ENCODE measurements at places on chromosomes 12 and 14. TPM values are rescaled to one million over a fixed set of nuclear protein-coding genes. Genes with fewer than 3 reads are reported as not detected.

GRCh38 chr14:68627868-68628604 lies 164.8 kb downstream of the ZFP36L1 start:
- no peak overlapping the region for H3K27ac ChIP-seq
- H3K4me1 ChIP-seq = peaks cover 13% of the 10 kb centered on the region
- no peaks in the 10 kb centered on the region for H3K27me3 ChIP-seq
- no peaks in the 10 kb centered on the region for H3K36me3 ChIP-seq
- no peak overlapping the region for H3K4me3 ChIP-seq

The SLC6A15 gene
- 24.4 TPM for total RNA-seq

- no peaks in the 10 kb centered on the region for H3K27me3 ChIP-seq
- H3K36me3 ChIP-seq = no peaks in the 10 kb centered on the region
Measured at GRCh38 chr12:39647383-39647782, 27.8 kb upstream of the ABCD2 start.

- peak; percentile 71 for DNase-seq
- peak overlapping the region; percentile 93 for H3K4me3 ChIP-seq
- H3K36me3 ChIP-seq = peaks cover 7% of the 10 kb centered on the region
- H3K27me3 ChIP-seq = no peaks in the 10 kb centered on the region
Measured at GRCh38 chr12:12715459-12716150, 1.6 kb upstream of the CDKN1B start.

The BEST3 gene
- not detected for total RNA-seq

DNA sequence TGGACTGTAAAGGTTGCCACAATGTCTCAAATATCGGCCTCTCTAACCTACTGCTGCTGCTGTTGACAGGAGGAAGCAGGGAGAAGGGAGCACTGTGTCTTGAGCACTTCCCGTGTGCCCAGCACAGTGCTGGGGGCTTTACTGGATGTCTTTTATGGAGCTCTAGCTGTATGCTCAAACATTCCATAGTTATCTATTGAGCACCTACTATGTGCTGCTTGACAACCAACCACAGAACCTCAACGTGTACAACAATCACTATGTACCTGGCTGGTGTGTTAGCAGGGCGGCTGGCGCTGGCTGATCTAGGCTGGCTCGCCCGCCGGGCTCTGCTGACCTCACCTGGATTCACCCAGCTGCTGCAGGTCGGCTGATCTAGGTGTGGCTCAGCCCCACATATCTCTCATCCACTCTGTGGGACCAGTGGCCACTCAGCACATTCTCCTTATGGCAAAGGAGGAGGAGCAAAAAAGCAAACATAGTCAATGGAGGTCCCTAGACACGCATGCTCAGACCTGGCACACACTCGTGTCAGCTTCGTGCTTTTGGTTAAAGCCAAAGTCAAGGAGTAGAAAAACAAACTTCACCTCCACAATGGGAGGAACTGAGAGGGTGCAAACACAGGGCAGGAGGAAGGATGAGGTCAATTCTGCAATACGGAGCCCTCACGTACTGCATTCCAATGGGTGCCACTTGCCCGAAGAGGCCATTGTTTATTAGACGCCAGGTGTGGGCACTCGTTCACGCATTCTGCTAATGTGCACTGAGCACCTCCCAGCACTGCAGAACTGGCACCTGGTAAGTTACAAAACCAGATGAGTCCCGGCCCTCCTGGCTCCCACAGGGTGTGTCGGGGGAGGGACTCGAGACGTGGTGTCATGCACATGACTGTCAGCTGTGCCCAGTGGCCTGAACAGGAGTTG lies 147.2 kb downstream of the SCARB1 start:
- peak overlapping the region; percentile 79 for H3K27ac ChIP-seq
- no peaks in the 10 kb centered on the region for H3K27me3 ChIP-seq
- DNase-seq = no peak
- no peak overlapping the region for H3K4me3 ChIP-seq
- peaks cover 38% of the 10 kb centered on the region for H3K4me1 ChIP-seq
- H3K36me3 ChIP-seq = no peaks in the 10 kb centered on the region

The SSTR1 gene
- total RNA-seq = not detected

The ABCD2 gene
- 0.04 TPM for total RNA-seq

The PLEKHH1 gene
- 0.30 TPM for total RNA-seq

The SERPINA1 gene
- not detected for total RNA-seq

The FAR2 gene
- total RNA-seq = 12.6 TPM

GRCh38 chr14:45083617-45083975 lies 320 bp upstream of the PRPF39 start:
- no peak overlapping the region for H3K27ac ChIP-seq
- DNase-seq = no peak
- no peaks in the 10 kb centered on the region for H3K27me3 ChIP-seq
- peak overlapping the region; percentile 82 for H3K4me3 ChIP-seq

DNA sequence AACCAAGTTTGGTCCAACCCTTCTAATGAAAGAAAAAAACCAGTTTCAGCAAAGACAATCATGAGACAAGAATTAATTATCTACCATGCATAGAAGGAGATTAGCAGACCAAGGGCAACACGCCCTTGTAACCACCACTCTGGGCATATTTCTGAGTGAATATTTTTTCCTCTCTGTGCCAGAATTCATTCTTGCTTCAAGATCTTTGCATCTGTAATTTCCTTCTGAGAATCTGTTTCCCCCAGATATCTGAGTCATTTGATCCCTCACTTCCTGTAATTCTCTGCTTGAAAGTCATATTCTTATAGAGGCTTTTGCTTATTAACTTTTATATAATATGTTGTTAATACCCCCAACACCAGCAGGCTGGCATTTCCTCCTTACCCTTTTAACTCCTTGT lies 243.7 kb downstream of the SLC16A7 start:
- H3K27me3 ChIP-seq = no peaks in the 10 kb centered on the region
- H3K27ac ChIP-seq = no peak overlapping the region
- H3K36me3 ChIP-seq = no peaks in the 10 kb centered on the region
- DNase-seq = no peak
- no peaks in the 10 kb centered on the region for H3K4me1 ChIP-seq

The CCDC177 gene
- 0.06 TPM for total RNA-seq

The SYCP3 gene
- 0.04 TPM for total RNA-seq

DNA sequence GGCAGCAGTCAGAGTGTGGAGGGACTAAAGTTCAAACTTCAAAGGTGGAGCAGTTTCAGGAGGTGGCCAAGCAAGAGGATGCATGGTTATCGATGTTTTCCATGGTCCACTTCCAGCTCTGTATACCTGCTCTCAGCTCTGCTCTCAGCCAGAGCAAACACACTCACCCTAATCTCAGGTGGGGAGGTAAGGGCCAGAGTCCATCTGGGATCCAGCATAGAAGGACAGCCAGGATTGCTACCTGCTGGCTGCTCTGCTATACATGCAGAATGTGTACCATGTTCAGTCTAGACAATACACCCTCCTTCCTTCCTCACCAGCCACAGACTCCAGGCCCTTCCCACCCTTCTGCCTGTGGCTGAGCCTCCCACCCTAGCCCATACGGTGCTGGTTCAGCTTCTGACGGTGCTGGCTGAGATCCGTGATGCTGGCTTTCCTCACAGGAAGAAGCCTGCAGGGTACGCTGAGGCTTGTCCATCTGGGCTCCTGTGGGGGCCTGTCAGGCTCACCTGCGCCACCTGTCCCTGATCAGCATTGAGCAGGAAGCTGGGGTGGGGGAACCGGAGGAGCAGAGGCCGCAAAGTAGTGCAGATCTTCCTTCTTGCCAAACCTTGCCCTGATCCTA lies 2.4 kb downstream of the CBLN3 start:
- no peak overlapping the region for H3K27ac ChIP-seq
- DNase-seq = no peak
- H3K4me1 ChIP-seq = no peaks in the 10 kb centered on the region
- H3K27me3 ChIP-seq = no peaks in the 10 kb centered on the region
- H3K4me3 ChIP-seq = no peak overlapping the region
- H3K36me3 ChIP-seq = no peaks in the 10 kb centered on the region

- H3K4me1 ChIP-seq = no peaks in the 10 kb centered on the region
- no peak overlapping the region for H3K4me3 ChIP-seq
- no peak overlapping the region for H3K27ac ChIP-seq
- DNase-seq = no peak
Measured at GRCh38 chr12:30792648-30793499, 38.1 kb upstream of the CAPRIN2 start.

The GPRC5D gene
- not detected for total RNA-seq

The PSEN1 gene
- total RNA-seq = 25.7 TPM

The PZP gene
- not detected for total RNA-seq

The USP44 gene
- total RNA-seq = 0.04 TPM

DNA sequence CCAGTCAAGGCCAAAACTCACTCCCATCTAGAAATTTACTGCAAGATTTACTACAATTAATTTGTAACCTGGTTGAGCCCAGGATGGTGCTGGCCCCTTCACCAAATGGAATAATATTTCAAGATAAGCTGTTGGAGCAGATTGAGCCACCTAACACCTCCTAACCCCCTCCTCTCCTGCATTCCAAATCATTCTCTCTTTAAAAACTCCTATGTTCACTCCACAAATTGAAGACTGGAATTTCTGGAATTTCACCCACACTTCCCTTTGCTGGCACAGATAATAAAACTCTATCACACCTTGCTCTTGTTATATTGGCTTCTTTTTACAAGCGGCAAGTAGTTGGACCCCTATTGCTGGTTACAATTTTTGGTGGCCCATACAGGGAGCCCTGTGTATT lies 41.7 kb downstream of the MIS18BP1 start:
- H3K27ac ChIP-seq = no peak overlapping the region
- DNase-seq = no peak
- H3K36me3 ChIP-seq = peaks cover 49% of the 10 kb centered on the region
- no peaks in the 10 kb centered on the region for H3K4me1 ChIP-seq

The LRFN5 gene
- 11.1 TPM for total RNA-seq

The GMPR2 gene
- 45.8 TPM for total RNA-seq

- no peaks in the 10 kb centered on the region for H3K27me3 ChIP-seq
- no peak overlapping the region for H3K27ac ChIP-seq
- no peak overlapping the region for H3K4me3 ChIP-seq
- H3K36me3 ChIP-seq = peaks cover 7% of the 10 kb centered on the region
Measured at GRCh38 chr12:111419784-111420183, 14.1 kb downstream of the SH2B3 start.

DNA sequence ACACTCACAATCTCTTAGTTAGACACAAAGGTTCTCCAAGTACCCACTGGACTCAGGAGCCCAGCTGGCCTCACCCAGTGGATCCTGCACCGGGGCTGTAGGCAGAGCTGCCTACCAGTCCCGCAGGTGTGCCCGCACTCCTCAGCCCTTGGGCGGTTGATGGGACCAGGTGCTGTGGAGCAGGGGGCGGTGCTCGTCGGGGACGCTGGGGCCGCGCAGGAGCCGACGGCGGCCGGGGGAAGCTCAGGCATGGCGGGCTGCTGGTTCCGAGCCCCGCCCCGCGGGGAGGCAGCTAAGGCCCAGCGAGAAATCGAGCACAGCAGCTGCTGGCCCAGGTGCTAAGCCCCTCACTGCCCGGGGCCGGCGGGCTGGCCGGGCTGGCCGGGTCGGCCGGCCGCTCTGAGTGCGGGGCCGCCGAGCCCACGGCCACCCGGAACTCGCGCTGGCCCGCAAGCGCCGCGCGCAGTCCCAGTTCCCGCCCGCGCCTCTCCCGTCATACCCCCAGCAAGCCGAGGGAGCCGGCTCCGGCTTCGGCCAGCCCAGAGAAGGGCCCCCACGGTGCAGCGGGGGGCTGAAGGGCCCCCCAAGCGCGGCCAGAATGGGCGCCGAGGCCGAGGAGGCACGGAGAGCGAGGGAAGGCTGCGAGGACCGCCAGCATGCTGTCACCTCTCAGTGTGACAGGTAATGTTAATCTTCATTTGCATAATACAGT lies 506.8 kb downstream of the LRFN5 start:
- no peaks in the 10 kb centered on the region for H3K27me3 ChIP-seq
- H3K4me1 ChIP-seq = no peaks in the 10 kb centered on the region
- no peaks in the 10 kb centered on the region for H3K36me3 ChIP-seq
- DNase-seq = no peak

The RASSF8 gene
- total RNA-seq = 24.5 TPM

DNA sequence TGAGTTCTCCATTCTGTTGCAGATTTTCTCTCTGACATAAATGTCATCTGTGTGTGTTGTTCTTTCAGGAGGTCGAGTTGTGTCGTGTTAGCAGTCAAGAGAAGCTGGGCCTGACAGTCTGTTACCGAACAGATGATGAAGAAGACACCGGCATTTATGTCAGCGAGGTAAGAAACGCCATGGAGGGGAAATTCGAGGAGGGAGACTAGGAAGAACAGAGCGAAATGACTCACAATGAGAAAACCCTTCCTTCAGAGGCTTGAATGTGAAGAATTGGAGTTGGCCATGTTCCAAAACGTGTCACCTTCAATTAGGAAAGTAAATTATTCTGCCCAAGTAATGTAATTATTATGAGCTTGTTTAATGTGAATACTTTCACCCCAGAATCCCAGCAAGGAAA lies 364.5 kb downstream of the PDZRN4 start:
- no peaks in the 10 kb centered on the region for H3K4me1 ChIP-seq
- no peak for DNase-seq
- no peak overlapping the region for H3K27ac ChIP-seq
- H3K36me3 ChIP-seq = no peaks in the 10 kb centered on the region

DNA sequence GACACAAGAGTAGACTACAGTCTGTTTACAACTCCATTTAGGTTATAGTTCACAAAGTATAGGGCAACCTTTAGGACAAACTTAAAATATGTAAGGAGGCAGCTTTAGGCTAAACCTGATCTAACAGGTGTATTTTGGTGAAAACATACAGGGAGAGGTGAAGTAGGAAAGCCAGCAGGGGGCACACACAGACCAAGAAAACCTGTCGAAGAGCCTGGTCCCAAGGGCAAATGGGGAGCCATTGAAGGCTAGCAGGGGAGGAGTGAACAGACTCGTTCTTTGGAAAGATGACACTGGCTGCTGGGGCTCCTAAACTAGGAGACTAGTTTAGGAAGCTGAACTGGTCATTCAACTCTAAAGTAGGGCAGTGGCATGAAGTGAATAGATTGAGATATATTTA lies 138.8 kb upstream of the WSCD2 start:
- H3K36me3 ChIP-seq = no peaks in the 10 kb centered on the region
- peak; percentile 54 for DNase-seq
- H3K4me1 ChIP-seq = no peaks in the 10 kb centered on the region
- no peaks in the 10 kb centered on the region for H3K27me3 ChIP-seq
- no peak overlapping the region for H3K27ac ChIP-seq

DNA sequence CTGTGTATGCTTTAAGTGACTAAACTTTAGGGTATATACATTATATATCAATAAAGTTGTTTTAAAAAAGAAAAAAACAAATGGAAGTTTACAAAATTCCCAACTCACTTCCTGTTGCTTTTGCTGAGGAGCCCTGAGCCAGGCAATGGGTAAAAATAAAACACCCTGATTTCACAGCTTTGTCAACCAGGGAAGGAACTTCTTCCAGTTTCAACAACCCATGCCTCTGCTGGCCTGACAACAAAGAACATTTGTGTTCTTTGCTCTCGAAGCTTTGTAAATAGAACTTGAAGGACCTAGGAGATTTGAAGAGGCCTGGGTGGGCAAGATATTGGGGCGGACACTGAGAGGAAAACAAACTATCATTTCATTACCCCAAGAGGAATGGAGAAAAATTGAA lies 141.2 kb upstream of the NOS1 start:
- no peak for DNase-seq
- no peaks in the 10 kb centered on the region for H3K27me3 ChIP-seq
- H3K4me1 ChIP-seq = no peaks in the 10 kb centered on the region
- no peak overlapping the region for H3K27ac ChIP-seq

All from SJCRH30 (cell line).